Urinary bladder (tissue), 4 donors: ENCODE measurements at places on chromosomes 1 and 21. TPM values are rescaled to one million over a fixed set of nuclear protein-coding genes. Genes with fewer than 3 reads are reported as not detected.

GRCh38 chr1:203462878-203463277 is 12.7 kb upstream of the PRELP start:
- DNase-seq, result no peak

- no peak for DNase-seq
Observed at GRCh38 chr1:1899266-1899966, 8.5 kb upstream of the GNB1 start.

Gene UBASH3A
- 0.32 TPM for total RNA-seq

- DNase-seq, result no peak
Observed at GRCh38 chr1:221457685-221458446, 284.0 kb downstream of the DUSP10 start.

DNA sequence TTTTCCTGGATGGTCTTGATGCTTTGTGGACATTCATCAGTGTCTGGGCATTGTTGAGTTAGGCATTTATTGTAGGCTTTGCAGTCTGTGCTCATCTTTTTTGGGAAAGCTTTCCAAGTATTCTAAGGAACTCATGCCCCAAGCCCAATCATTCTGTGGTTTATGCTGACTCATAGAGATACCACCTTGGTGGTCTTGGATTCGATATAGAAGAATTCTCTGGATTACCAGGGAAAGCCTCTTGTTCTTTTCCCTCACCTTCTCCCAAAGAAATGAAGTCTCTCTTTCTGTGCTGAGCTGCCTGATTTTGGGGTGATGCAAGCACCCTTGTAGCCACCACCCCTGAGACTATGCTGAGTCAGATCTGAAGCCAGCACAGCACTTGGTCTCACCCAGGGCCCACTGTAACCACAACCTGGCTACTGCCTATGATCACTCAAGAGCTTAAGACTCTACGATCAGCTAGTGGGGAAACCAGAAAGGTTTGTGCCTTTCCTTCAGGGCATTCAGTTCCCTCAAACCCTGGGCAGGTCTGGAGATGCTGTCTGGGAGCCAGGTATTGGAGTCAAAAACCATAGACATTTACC is 422.6 kb downstream of the NUF2 start:
- no peak for DNase-seq

Gene HAO2
- 0.16 TPM for total RNA-seq

- no peak for DNase-seq
Observed at GRCh38 chr1:195530961-195531360, 1077.3 kb downstream of the KCNT2 start.

DNA sequence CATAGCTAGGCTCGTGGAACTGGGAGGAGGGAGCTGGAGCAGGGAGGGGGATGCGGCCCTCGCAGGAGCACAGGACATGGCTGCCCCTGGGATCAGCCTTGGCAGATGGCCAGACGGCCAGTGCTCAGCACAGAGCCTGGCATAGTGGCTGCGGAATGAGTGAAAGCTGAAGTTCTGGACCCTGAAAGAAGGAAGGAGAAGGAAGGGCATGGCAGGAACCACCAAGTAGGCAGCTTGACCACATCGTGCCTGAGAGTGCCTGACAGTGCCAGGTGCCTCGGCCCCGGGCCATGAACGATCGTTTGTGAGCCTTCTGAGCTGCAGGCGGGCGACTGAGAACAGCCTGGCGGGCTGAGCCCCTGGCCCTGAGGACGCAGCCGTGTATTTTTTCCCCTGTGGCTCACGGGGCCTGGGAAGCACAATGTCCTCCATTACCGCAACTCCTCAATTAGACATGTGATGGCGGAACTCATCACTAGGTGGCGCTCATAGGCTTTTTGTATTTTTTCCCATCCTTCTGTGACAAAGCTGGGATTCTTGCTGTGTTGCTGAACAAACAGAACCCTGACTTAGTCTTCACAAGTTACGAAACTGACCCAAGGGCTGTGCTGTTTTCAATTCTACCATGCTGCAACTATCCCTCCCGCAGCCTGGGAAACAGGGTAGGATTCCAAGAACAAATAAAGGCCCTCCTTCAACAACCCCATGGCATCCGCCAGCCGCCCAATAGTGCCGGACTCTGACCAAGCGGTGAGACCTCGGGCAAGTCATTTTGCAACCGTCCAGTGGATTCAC is 29.9 kb upstream of the TMEM61 start:
- peak; percentile 64 for DNase-seq

Gene CD53
- 21.5 TPM for total RNA-seq
